Activated CD4-positive, alpha-beta T cell treated with anti-CD3 and anti-CD28 coated beads, Interleukin-2, amount 10 ng/mL, durations not matched to agents 24 days and 14 days (primary cell): ENCODE measurements at places on chromosomes 11 and 22. TPM values are rescaled to one million over a fixed set of nuclear protein-coding genes. Genes with fewer than 3 reads are reported as not detected.

LYVE1 gene
- total RNA-seq: not detected in 2 replicates

ELFN2 gene
- total RNA-seq: 0.07 and 0.09 TPM in 2 replicates

KCNK4 gene
- total RNA-seq: 0.23 and 0.24 TPM in 2 replicates

CRYBB3 gene
- total RNA-seq: 0.49 TPM in 1 of 2 replicates, not detected in the other

ADM2 gene
- 3.0 and 3.2 TPM in 2 replicates for total RNA-seq

FAM83F gene
- 0.17 and 0.23 TPM in 2 replicates for total RNA-seq
